Left lung (tissue), 14 donors: ENCODE measurements at places on chromosomes 2 and 18. TPM values are rescaled to one million over a fixed set of nuclear protein-coding genes. Genes with fewer than 3 reads are reported as not detected.
A peak's percentile ranks its signal among the peaks of the same experiment; 100 is the strongest.

The MIB1 gene
- 32.1 TPM for total RNA-seq

The XIRP2 gene
- total RNA-seq, result 0.23 TPM

The CAPN13 gene
- 9.8 TPM for total RNA-seq

The IGFBP2 gene
- 28.2 TPM for total RNA-seq

GRCh38 chr2:1491751-1492150, 78.5 kb downstream of the TPO start:
- peak; percentile 54 for DNase-seq

The ZNF516 gene
- 40.6 TPM for total RNA-seq

DNA sequence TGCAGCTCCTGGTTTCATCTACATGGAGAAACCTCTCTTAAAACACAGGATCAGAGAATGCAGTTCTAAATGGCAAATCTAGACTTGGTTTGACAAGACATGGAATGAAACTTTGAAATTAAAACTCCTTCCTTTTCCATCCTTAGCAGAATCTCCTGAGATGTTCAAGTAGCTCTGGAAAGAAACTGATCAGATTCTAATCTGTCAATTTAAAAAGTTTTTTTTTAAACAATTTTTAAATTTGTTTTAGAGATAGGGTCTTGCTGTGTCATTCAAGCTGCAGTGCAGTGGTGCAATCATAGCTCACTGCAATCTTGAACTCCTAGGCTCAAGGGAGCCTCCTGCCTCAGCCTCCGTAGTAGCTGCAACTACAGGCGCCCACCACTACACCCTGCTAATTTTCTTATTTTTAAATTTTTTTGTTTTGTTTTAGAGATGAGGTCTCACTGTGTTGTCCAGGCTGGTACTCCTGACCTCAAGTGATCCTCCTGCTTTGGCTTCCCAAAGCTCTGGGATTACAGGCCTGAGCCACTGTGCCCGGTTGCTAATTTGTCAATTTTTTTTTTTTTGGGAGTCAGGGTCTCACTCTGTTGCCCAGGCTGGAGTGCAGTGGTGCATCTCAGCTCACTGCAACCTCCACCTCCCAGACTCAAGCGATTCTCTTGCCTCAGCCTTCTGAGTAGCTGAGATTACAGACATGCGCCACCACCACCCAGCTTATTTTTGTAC, 216.7 kb downstream of the TGIF1 start:
- no peak for DNase-seq

The UGT1A8 gene
- total RNA-seq, result not detected

- no peak for DNase-seq
Measured at GRCh38 chr2:160812830-160813505, 319.4 kb upstream of the RBMS1 start.

DNA sequence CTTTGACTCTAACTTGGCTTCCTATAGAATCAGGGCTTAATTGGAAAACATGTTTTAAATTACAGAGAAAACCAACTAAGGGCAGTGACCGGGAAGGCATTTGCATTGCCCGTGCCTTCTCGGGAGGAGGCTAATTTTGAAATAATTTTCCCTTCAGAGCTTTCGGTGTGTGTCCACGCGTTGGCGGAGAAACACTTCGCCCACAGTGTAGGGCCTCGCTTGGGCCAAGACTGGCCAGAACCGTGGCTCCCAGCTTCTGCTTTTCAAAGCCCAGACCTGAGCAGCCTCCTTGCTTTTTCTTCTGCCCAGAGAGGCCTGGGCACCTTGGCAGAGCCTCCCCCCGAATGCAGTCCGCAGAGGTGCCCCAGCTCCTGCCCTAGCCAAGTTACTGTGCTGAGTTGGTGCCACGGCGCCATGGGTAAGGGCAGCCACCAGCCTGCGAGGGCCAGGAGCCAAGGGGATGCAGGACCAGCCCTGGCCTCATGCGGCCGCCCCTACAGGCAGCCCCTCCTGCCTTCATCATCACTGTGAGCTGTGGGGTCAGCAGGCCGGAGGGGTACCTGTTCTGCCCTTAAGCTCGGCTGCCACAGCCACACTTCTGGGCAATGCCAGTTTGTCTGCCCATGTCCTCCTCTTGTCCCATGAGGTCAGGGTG, 57.4 kb downstream of the NFATC1 start:
- DNase-seq, result no peak

The HOXD3 gene
- total RNA-seq, result 1.0 TPM

DNA sequence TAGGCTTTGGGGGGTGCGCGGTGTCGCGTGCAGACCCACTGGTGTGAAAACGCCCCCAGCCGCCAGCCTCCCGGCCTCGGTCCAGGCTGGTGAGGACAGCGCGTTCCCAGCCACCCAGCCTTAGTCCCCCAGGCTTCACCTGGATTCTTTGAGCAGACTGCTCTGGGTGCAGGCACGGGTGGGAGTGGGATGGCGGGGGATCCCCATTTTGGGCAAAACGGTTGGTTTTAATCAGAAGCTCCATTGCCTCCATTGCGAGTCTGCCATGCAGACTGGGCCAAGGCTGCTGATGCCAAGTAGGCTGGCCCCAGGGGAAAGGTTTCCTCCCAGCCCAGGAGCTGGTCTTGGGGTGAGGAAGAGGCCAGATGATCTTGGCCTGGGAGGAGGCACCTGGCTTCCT, 445 bp downstream of the MLPH start:
- DNase-seq, result no peak

DNA sequence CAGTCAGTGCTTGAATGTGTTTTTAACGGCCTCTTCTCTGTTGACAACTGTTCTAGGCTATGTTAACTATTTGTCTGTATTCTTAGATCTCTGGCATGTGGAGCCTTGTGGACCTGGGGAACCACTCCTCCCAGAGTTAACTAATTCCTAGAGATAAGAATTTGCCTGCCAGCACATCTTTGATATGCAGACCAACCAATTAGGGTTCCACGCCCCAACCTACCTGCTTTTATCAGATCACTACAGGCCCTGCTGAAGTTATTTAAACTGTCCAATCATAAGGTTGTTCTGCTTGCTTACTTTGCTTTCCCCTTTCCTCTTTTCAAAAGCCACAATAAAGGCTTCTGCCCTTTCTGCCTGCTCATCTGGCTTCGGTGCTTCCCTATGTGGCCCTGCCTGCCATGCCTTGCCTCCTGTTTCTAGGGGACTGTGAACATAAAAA, 8.5 kb upstream of the CYBRD1 start:
- no peak for DNase-seq

- DNase-seq, result no peak
Measured at GRCh38 chr2:186806591-186806990, 42.4 kb downstream of the ZSWIM2 start.

DNA sequence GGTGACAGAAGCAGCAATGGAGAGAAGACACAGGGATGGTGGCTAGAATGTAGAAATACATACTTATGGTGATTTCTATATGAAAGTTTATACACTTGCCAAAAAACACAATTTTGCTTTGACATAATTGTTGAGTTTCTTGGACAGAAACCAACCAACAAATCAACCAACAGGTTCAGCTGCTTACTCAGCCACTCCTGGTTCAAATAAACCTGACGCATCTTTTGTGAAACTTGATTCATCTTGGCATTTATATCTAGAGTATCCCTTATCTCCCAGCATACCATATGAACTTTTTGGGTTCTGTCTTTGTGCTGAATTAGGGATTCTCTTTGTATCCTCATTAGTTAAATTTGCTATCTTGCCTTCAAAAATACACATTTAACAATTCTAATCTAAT, 54.1 kb upstream of the ERBB4 start:
- DNase-seq, result no peak

GRCh38 chr18:74748809-74749208, 151.1 kb downstream of the ZNF407 start:
- no peak for DNase-seq

- no peak for DNase-seq
Measured at GRCh38 chr18:6484659-6485058, 69.9 kb upstream of the L3MBTL4 start.

The TCF7L1 gene
- total RNA-seq, result 17.7 TPM

DNA sequence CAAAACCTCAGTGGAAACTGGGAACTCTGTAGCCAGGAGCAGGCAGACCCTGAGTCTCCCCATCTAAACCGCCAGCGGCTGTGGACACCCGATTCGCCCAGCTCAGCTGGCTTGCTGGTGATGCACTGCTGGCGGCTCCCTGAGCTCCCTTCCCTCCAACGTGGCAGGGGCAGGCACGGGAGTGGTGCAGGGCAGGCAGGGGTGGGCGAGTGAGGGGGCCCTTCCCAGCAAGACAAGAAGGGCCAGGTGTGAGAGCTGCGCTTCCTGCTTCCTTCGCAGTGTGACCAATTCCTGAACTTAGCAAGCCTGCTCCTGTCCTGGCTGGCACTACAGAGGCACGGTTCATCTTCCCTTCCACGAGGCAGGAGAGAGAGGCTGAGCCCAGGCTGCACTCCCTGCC, 12.3 kb upstream of the SEMA4C start:
- DNase-seq, result no peak

- DNase-seq, result no peak
Measured at GRCh38 chr18:48914581-48915251, 36.0 kb downstream of the SMAD7 start.

The RPRM gene
- not detected for total RNA-seq

The TFCP2L1 gene
- 32.5 TPM for total RNA-seq

GRCh38 chr18:32349728-32350395, 120.8 kb downstream of the GAREM1 start:
- DNase-seq, result no peak

- DNase-seq, result no peak
Measured at GRCh38 chr2:239806758-239807434, 218.2 kb downstream of the NDUFA10 start.
